GM18507 (cell line): ENCODE measurements at places on chromosomes 1 and 21.

DNA sequence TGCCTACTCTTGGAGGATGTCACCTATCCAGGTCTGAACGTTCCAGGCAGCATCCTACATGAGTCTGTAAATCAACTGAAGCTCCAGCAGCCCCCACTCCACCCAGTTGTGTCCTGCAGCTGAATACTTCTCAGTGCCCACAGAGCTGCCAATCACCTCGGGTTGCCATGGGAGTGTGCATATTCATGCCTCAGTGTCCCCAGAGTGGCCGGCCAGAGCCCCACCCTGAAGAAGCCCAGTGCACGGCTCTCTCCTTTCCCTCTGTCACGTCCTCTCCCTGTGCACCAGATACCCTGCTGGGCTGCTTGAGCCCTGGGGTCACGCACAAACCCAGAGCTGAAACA is 16.1 kb upstream of the GSTM4 start:
- no peak for DNase-seq

DNA sequence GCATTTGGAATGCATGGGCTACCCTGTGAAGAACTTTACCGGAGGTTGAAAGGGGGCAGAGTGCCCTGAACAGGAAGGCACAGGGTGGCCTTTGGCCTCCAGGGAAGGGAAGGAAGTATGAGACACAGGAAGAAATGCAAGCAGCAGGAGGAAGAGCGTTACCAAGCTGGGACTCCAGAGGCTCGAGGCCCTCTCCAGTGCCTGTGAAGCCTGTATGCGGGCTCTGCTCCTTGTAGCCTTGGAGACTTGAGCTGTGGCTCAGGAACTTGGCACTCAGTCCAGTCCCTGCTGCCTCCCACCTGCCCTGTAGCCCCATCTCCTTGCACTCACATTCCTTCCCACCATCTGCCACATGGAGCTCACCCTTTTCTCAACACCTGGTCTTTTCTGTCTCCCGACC is 33.5 kb upstream of the RNF19B start:
- DNase-seq, result no peak

DNA sequence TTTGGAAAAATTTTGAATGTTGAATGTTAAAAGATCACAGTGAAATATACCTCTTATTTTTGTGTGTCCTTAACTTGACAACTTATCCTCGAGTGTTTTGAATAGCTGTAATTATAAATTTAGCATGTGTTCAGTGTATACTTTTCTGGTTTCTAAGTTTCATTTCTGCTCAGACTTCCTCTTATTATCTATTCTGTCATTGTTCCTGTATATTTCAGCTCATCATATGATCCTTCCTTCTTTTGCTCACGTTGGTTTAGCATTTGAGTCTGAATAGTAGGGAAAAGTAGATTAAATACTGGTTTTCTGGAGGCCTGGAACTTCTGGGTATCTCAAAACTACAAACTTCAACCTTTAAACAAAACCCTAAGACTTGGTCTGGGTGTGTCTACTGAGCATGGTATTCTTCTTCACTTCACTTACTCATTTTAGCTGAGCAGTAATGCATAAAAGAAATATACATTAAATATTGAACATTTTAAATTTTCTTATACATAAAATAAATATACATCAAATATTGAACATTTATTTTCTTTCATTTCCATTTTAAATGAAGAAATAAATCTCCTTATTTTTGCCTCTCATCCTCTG is 3.3 kb upstream of the ATP6V1G3 start:
- no peak for DNase-seq

- DNase-seq, result no peak
These were observed 169.3 kb upstream of the USP25 start for GRCh38 chr21:15560383-15561056.

- peak; percentile 58 for DNase-seq
These were observed 12.6 kb downstream of the PYCR2 start for GRCh38 chr1:225911191-225912130.

DNA sequence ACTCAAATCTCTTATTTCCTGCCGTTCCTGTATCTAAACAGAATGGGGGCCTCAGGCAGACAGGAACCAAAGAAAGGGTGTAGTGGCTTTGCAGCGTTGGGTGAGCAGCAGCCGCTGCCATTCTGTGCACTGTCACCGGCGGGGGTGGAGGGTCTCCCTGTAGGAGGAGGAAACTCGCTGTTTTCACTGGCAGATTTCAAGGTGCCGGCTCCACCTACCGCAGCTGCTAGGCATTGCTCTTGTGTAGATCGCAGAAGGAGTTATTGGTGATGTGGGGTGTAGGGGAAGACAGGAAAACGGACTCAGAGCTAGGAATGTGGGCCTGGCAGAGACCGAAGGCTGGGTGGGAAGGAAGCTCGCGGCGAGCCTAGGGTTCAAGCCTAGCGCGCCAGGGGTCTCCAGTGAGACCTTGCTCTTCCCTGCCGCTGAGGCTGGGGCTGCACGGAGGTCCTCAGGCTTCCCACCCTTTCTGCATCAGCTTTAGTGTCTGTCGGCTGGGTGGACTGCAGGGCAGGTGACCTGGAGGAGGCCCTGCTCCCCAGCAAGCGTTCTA is 20.8 kb downstream of the ATP5PO start:
- no peak for DNase-seq

DNA sequence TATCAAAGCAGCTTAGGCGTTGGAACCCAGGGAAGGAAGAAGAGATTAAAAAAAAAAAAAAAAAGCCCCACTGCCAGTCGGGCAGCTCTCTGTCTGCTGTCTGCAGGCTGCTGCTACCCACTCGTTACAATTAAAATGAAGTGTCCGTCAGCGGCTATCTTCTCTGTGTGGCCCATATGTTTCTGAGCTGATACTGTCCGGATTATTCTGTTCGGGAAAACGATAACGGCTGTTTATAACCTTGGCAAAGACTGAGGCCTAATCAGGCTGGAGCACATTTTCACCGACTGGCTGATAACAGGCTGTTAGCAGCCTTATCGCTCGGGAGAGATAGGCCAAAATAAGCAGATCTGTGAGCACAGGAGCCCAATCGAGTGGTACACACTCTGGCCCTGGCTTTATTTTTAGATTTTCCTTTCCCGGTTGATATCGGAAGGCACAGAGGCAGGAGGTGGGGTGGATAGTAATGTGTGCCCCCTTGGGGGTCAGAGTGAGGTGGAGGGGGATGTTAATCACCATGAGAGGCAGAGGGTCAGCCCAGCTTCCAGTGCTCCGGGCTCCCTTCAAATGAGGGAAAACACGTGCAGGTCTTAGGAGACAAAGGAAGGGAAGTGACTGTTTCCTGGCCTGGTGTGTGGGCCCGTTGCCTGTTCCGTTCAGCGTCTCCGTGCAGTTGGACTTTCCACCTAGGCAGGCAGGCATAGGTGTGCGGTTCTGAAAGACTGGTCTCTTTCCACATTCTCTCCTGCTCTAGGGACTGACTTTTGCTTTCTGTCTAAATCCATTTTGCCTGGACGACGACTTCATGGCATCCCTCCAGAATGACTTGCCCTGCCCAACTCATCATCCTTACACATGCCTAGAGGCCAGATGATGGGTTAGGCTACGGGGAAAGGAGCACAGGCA is 153.4 kb downstream of the PBX1 start:
- no peak for DNase-seq

- peak; percentile 64 for DNase-seq
These were observed 19.9 kb upstream of the PPP1R15B start for GRCh38 chr1:204431310-204432184.
